ENCODE measurements at places on chromosomes 4 and X.
A peak's percentile ranks its signal among the peaks of the same experiment; 100 is the strongest.

DNA sequence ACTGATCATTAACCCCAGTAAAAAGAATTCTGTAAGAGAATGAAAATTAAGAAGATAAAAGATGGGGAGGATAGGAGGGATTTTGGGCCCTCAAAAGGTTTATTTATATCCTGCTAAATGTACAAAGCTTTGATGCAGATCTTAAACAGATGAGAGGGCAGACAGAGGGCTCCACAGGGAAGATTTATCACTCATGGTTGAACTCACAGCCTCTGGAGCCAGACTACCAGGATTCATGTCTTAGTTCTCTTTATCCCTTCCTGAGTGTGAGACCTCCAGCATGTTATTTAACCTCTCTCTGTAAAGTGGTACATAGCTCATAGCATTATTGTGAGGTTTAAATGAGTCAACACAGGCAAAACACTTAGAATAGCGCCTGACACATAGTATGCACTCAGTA lies 74.4 kb downstream of the SOWAHB start:
- DNase-seq = no peak

- no peak for DNase-seq
Observed at GRCh38 chr4:145580906-145581305, 38.3 kb upstream of the MMAA start.

DNA sequence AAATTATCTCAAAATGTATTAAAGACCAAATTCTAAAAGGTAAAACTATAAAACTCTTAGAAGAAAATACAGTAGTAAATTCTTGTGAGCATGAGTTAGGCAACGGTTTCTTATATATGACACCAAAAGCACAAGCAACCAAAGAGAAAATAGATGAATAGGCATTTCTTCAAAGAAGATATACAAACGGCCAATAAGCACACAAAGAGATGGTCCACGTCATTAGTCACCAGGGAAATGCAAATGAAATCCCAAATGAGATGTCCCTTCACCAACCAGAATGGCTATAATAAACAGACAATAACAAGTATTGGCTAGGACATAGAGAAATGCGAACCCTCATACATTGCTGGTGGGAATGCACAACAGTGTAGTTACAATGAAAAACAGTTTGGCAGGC lies 44.6 kb downstream of the RAB33A start:
- no peak for DNase-seq

DNA sequence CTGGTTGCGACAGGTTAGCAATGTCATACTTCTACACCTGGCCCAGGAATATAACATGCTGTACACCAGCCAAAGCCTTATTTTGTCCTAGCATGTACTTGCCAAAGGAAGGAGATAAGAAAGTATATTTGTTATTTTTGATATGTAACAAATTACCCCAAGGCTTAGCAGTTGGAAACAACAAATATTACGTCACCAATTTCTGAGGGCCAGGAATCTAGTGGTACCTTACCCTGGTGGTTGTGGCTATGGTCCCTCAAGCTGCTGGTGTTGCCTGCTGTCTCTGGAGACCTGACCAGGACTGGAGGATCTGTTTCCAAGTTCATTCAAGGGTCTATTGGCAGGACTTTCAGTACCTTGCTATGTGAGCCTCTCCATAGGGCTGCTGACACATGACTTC lies 135.5 kb upstream of the BANK1 start:
- DNase-seq = no peak

DNA sequence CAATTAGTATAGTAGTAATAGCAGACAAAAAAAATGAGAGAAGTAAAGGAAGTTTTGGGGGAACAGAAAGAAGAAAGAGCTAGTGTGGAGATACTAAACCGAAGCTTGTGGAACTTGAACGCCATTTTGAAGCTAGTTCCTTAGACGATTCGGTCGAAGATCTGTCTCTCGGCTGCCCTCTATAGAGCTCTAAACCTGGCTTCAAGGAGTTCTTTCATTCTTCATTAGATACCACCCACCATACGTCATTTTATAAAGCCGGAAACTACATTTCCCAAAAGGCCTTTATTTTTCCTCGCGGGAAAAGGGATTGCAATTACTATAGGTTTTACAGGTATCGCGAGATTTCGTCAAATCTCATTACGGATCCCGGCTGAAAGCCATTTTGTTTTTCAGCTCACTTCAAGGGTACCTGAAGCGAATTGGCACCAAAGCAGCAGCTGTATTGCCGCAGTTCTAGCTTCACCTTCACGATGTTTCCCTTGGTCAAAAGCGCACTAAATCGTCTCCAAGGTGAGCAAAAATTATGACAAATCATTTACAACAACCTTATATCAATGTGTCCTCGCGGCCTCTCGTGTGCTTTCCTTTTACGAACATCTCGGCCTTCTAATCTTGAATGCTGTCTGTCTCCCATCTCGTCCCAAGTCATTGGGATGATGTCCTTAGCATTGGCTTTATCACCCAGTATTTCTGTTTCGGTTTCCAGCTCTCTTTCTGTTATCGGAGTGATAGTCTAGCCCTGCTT lies at the start of gene COX7B:
Gene COX7B, plus strand, starts transcription at position 388 of the 748 bp plus-strand sequence. Its CDS starts 86 bp downstream, at position 474.
- peak; percentile 51 for DNase-seq

DNA sequence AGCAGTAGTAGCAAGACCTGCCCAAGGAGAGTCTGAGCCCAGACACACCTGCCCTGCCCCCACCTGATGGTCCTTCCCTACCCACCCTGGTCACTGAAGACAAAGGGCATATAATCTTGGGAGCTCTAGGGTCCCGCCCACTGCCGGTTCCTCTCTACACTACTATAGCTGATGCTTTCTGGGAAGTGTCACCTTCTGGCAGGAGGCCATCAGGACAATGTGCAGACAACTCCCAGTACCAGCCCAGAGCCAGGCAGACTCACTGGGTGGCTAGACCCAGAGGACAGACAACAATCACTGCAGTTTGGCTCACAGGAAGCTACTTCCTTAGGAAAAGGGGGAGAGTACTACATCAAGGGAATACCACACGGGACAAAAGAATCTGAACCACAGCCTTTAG lies 312.7 kb downstream of the SPRY1 start:
- DNase-seq = no peak

- DNase-seq = no peak
Observed at GRCh38 chrX:119398974-119399771, at the start of gene SLC25A43. SLC25A43 (plus strand) TSS chrX:119399336; CDS start chrX:119399404, 68 bp downstream.

- DNase-seq = no peak
Observed at GRCh38 chrX:47475476-47475875, 7.5 kb downstream of the ZNF41 start.

GRCh38 chr4:171042989-171043524 lies 770.1 kb upstream of the GALNTL6 start:
- DNase-seq = no peak

GRCh38 chr4:77872723-77873445 lies 10.3 kb downstream of the MRPL1 start:
- no peak for DNase-seq

GRCh38 chr4:172628263-172628662 lies 540.3 kb upstream of the GALNT7 start:
- DNase-seq = no peak

Data from activated CD4-positive, CD25-positive, alpha-beta regulatory T cell treated with anti-CD3 and anti-CD28 coated beads, Interleukin-2, amount 50 U/mL, for 16 hours (primary cell).